ENCODE measurements at places on chromosomes 16 and 17. TPM values are rescaled to one million over a fixed set of nuclear protein-coding genes. Genes with fewer than 3 reads are reported as not detected.

RPAIN gene
- total RNA-seq, result 59.4 TPM

GRCh38 chr16:66516509-66516807 is 33.5 kb downstream of the TK2 start:
- peak overlapping the region; percentile 93 for H3K27ac ChIP-seq
- H3K36me3 ChIP-seq, result no peaks in the 10 kb centered on the region
- DNase-seq, result no peak
- H3K27me3 ChIP-seq, result no peaks in the 10 kb centered on the region

DNA sequence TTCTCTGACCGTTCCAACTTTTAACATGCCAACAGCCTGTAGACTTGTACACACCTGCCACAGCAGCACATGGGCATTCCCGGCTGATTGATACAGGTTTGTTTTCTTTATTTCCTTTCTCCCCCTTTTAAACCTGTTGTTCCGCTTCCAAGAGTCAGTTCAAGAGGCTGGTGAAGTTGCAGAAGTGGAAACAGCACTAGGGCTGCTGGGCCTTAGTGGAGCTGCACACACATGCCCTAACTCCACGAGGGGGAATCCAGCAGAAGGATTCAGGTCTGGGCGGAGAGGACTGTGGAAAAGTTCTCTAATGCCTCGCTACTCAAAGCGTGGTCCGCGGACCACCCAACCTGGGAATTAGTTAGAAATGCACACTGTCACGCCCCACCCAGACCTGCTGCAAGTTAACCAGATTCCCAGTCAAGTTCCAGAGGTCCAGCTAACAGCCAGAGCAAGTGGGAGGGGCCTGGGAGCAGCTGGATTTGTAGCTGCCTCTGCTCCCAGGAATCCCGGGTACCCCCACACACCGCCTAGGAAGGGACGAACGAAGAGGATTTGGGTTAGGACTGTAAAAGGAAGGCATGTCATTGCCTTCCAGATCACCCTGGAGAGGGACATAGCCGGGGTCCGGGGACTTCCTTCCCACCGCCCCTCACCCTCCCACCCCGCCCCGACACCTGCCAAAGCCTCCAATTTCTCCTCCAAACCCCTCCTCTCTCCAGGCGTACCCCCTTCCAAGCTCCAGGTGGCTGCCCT is 542 bp downstream of the SLC39A11 start:
- no peak for DNase-seq
- peaks cover 16% of the 10 kb centered on the region for H3K4me1 ChIP-seq
- H3K27me3 ChIP-seq, result no peaks in the 10 kb centered on the region
- H3K36me3 ChIP-seq, result peaks cover 10% of the 10 kb centered on the region

HLF gene
- 0.32 TPM for total RNA-seq

GRCh38 chr16:84876873-84877606 is 57.3 kb downstream of the CRISPLD2 start:
- no peaks in the 10 kb centered on the region for H3K4me1 ChIP-seq
- H3K36me3 ChIP-seq, result no peaks in the 10 kb centered on the region
- H3K27ac ChIP-seq, result no peak overlapping the region
- no peak for DNase-seq
- no peaks in the 10 kb centered on the region for H3K27me3 ChIP-seq

All from activated naive CD8-positive, alpha-beta T cell treated with anti-CD3 and anti-CD28 coated beads for 36 hours (primary cell).